ENCODE measurements at places on chromosomes 7 and 10.

GRCh38 chr7:22564511-22565045 is 64.6 kb upstream of the STEAP1B start:
- DNase-seq: peak; percentile 76

GRCh38 chr10:80535671-80536360 is 1.9 kb upstream of the SH2D4B start:
- no peak for DNase-seq

DNA sequence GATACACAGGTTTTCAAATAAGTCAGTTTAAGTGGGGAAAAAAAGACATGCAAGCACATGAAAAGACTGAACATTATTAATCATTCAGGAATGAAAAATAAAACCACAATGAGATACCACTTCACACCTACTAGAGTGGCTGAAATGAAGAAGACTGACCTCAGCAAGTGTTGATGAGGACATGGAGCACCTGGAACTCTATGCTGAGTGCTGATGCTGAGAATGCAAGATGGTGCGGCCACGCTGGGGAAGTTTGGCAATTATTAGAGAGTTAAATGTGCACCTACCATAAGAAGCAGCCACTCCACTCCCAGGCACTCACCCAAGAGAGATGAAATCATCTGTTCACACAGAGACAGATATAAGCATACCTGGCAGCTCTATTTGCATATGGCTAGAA is 32.9 kb upstream of the ELFN1 start:
- DNase-seq: no peak

DNA sequence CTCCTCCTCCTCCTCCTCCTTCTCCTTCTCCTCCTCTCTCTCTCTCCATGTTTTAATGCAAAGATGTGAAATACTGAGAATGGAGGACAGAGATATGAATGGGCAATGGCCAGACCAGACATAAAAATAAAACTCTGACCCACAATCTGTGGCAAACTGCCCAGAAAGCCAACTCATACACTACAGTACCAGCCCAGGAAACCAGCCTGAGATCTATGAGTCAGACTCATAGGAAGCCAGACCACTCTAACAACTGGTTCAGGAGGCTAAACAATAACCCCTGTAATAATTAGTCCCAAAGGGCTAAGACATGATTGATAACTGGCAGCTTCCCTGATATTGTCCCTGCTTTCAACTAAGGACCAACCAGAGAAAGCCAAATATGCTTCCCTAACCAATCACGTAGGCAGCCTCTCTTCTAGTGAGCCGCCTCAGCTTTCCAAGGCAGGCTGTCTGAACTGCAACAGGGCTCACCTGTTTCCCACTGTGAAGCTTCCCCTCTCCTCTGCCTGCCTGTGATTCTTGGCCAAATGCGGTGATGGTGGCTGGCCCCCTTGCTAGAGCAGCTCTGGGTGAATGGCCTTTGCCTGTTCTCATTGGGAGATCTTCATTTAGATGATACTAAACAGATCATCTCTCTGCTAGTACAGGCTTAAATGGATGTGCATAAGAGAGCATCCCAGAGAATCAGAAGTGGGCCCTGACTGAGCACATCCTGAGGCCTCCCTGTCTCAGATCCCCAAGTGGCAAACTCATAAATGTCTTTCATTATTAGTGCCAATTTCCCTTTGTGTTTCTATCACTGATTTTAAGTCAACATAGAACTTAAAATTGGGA is 817.6 kb downstream of the TNS3 start:
- peak; percentile 64 for DNase-seq

- DNase-seq: peak; percentile 44
Measured at GRCh38 chr7:8217200-8218068, 44.5 kb downstream of the ICA1 start.

- no peak for DNase-seq
Measured at GRCh38 chr10:11746883-11747539, 4.8 kb downstream of the ECHDC3 start.
